ENCODE measurements at places on chromosomes 7 and 10.

GRCh38 chr10:110364531-110364937 is 59.8 kb upstream of the SMNDC1 start:
- DNase-seq = no peak

DNA sequence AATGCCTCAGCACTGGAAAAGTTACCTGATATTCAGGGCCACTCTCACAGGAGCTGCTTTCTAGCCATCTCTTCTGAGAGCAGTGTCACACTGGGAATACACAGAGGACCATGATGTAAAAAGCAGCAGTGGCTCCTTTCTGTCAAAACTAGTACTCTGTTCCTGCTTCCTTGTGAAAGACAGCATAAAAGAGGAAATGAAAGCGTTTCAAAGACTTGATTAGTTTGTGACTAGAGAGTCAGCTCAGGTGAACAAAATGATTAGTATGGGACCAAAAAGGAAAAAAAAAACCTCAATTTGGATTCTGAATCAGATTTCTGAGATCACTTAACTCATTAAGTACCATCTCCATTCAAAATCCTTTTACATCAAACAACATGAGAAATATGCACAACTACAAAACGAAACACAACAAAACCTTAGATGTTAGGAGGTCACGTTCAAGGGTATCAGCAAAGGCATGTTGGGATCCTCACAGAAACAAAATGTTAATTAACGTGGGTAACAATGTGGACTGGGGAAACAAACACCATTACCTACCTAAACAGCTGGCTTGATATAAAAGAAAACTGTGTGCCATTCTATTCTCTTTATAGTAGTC is 103.7 kb downstream of the MACC1 start:
- peak; percentile 4 for DNase-seq

- DNase-seq = peak; percentile 49
Measured at GRCh38 chr10:107692072-107692471, 527.6 kb upstream of the SORCS1 start.

GRCh38 chr10:107826171-107826570 is 661.7 kb upstream of the SORCS1 start:
- DNase-seq = peak; percentile 89

GRCh38 chr7:101411508-101411874 is 48.8 kb downstream of the COL26A1 start:
- DNase-seq = peak; percentile 12

Data from OCI-M1 (cell line).